ENCODE measurements at places on chromosomes 6 and 20. TPM values are rescaled to one million over a fixed set of nuclear protein-coding genes. Genes with fewer than 3 reads are reported as not detected.

HSPA1L gene
- 1.4 TPM for total RNA-seq

UNC5CL gene
- total RNA-seq: 3.6 TPM

RIPOR2 gene
- 10.3 TPM for total RNA-seq

EPPIN gene
- total RNA-seq: 0.18 TPM

DNAH8 gene
- not detected for total RNA-seq

SLC17A2 gene
- not detected for total RNA-seq

KIF25 gene
- 1.3 TPM for total RNA-seq

CPNE5 gene
- 0.29 TPM for total RNA-seq

HDGFL1 gene
- not detected for total RNA-seq

FOXF2 gene
- total RNA-seq: not detected

DYNLT2 gene
- total RNA-seq: 1.7 TPM

DEK gene
- 139 TPM for total RNA-seq

CUL7 gene
- 56.4 TPM for total RNA-seq

PTPN1 gene
- 26.9 TPM for total RNA-seq

VWA7 gene
- total RNA-seq: 0.29 TPM

MAPK13 gene
- total RNA-seq: 32.4 TPM

RBM24 gene
- total RNA-seq: 18.9 TPM

STMN3 gene
- total RNA-seq: 6.7 TPM

KIF13A gene
- 43.8 TPM for total RNA-seq

NRSN1 gene
- not detected for total RNA-seq

NINL gene
- total RNA-seq: 57.3 TPM

SCRT2 gene
- total RNA-seq: not detected

CALHM6 gene
- 0.72 TPM for total RNA-seq

TFAP2C gene
- 3.0 TPM for total RNA-seq

GPR63 gene
- total RNA-seq: 4.8 TPM

CLDN20 gene
- total RNA-seq: not detected

AURKA gene
- 88.7 TPM for total RNA-seq

SDC4 gene
- total RNA-seq: 119 TPM

GSTA2 gene
- 1.7 TPM for total RNA-seq

MAS1 gene
- not detected for total RNA-seq

SOX18 gene
- 2.8 TPM for total RNA-seq

SMAP1 gene
- total RNA-seq: 36.6 TPM

KIFC1 gene
- 94.3 TPM for total RNA-seq

ABCC10 gene
- total RNA-seq: 36.2 TPM

CST4 gene
- not detected for total RNA-seq

SLC52A3 gene
- total RNA-seq: 3.7 TPM

CASP8AP2 gene
- 28.1 TPM for total RNA-seq

SIRPB2 gene
- total RNA-seq: not detected

MOXD1 gene
- 1.3 TPM for total RNA-seq

CDSN gene
- not detected for total RNA-seq

TAGAP gene
- total RNA-seq: not detected

SLC32A1 gene
- total RNA-seq: 1.3 TPM

FAM209B gene
- total RNA-seq: not detected

HCRTR2 gene
- total RNA-seq: 0.29 TPM

Measured in endodermal cell (in vitro differentiated cells).